ENCODE measurements at places on chromosomes 2 and 18.

DNA sequence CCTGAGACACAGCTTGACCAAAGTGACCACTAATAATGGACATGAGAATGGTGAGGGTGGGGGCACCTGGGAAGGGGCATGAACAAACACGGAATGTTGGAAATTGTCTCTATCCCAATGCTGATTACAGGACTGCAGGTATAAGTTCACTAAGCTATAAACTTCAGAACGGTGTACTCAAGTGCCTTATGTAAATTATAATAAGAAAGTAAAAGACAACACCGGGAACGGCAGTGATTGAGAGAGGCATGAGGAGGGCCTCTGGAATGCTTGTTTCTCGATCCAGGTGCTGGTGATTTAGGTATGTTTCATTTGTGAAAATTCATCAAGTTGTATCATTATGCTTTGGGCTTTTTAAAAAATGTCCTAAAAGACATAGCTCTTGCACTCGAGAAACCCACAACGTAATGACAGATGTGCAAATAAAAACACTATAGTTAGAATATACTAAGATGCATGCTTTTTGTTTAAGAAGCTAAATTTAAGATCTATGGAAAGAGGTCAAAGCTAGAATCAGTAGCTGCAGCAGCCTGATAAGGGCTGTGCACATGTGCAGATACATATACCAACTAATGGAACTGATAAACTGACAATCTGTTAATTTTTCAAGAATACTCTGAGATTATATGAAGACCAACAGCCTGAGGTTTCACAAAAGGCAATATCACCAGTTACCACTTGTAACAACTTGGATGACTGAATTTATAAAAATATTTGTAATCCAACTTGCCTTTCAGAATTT is 7.6 kb downstream of the HIBCH start:
- no peak for DNase-seq

- no peak for DNase-seq
Measured at GRCh38 chr2:70942396-70943204, 6.9 kb downstream of the ATP6V1B1 start.

- DNase-seq, result no peak
Measured at GRCh38 chr18:68376926-68377325, 338.0 kb downstream of the TMX3 start.

DNA sequence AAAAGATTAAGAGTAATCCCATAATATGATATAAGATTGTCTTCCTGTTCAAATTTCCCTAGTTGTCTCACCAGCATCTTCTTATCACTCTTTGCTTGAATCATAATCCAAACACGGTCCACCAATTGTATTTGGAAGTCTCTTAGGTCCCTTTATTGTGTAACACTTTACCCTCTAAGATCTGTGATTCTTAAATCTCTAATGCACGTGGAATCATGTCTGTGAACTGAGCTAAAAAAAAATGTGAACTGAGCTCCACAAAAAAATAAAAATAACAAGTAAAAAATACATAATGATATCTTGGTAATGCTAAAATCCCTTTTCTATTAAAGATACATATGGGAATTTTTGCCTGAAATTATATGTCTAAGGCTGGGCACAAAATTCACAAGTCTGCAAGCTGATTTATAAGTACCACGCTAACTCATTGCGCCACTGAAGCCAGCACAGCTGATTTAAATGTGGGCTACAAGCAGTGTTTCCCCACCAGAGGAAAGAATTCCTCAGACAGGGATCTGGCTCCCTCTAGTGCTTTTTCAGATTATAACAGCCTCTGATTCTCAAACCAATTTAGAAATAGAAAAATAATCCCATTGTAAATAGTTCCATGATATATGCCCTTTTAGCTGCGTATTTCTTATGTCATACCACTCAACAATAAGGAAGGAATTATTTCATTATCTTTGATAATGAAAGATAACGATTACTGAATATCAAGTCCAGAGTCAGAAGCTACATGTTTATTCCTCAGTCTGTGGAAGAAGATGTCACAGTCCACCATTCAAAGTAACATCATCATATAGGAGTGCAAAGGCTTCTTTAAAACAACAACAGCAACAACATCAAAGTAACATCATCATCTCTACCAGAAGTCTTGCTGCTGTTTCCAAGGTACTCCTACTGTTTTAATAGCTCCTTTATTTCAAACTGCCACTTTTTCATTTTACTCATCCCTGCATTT is 22.9 kb downstream of the RBM43 start:
- DNase-seq, result no peak

GRCh38 chr2:36461039-36461681 is 105.6 kb downstream of the CRIM1 start:
- no peak for DNase-seq

- no peak for DNase-seq
Measured at GRCh38 chr2:27809761-27810241, 38.3 kb downstream of the MRPL33 start.

GRCh38 chr18:3923750-3924149 is 473.8 kb downstream of the TGIF1 start:
- DNase-seq, result no peak

DNA sequence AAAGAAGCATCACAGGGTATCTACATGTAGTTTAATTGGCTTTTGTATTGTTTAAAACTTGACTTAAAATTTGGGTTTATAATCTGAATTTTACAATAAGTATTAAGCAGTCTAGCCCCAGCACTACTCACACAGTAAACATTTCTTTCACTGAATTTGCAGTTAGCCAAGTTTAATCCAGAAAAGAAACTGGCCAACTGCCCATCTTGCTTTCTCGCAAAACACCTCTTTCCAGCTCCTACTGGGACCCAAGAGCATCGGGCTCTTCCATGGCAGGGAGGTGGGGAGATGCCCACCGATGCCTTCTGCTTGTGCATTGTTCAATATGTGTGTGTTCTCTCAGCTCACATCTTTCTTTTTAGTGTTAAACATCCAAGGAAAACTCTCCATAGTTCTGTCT is 212.8 kb upstream of the BOD1L2 start:
- DNase-seq, result no peak

DNA sequence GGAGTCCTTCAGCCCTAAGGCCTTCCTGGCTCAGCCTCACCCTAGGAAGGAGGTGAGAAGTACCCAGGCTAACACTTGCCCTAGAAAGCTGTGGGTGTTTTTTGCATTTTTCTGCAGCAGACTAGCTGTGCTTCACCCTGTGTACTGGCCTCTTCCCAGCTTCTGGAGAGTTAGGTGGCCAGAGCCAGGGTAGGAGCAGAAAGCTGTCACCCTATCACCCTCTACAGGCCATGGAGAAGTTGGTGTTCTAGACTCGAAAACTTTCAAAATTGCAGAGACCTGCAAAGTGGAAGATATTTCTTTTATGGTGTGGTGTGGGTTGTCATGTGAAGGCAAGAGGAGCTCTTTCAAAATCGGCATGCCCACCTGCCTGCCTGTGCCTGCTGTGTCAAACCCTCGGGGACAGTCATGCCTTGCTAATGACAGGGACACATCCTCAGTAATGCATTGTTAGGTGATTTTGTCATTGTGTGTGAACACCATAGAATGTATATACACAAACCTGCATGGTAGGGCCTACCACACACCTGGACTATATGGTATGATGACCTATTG is 29.8 kb downstream of the EHD3 start:
- DNase-seq, result peak; percentile 4

DNA sequence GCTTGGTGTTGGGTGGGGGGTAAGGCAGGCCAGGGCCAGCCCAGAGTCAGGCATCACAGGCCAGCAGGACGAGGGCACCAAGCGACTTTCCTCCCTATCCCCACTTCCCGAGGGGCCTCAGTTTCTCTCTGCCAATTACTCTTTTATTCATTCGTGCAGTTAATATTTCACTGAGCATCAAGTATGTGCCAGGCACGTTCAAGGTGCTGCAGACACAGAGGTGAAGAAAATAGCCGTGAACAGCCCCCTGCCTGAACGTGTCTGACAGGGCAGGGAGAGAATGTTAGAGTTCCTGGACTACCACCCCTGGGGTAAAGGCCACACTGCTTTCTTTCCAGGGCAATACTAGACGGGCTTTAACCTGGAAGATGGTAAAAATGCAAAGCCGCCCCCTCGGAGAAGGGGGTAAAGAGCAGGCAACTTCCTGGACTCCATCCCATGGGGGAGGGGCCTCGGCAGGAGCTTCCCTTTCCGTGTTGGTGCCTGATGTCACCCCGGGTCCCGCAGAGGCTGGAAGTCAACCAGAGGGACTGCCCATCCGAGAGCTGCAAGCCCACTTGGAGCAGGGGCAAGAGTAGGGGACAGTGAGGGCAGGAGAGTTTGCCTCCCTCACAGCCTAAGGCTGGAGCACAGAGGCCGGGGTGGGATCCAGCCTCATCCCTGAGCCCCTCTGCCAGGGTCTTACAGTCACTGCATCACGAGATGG is 47.1 kb downstream of the CENPO start:
- no peak for DNase-seq

- DNase-seq, result no peak
Measured at GRCh38 chr2:105866216-105867185, 121.8 kb downstream of the NCK2 start.

- no peak for DNase-seq
Measured at GRCh38 chr2:191866675-191867506, 20.0 kb upstream of the CAVIN2 start.

GRCh38 chr2:196510246-196510645 is 129.3 kb upstream of the CCDC150 start:
- no peak for DNase-seq

DNA sequence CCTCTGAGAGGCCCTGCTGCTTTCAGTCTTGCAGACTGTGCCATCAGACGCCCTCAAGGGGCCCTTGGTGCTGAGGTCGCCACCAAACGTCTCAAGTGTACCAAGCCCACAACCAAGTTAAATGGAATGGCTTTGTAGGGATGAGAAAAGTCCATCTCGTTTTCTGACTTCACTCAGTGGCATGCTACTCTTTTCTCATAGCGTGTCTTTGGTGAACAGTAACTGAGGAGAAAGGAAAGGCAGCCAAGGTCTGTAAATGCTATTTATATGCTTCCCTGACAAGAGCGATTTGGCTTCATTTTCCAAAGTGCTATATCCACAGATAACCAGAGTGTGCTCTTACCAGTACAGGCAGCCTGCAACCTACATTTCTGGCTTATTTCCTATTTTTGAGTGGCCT is 123.0 kb downstream of the MTX2 start:
- no peak for DNase-seq

DNA sequence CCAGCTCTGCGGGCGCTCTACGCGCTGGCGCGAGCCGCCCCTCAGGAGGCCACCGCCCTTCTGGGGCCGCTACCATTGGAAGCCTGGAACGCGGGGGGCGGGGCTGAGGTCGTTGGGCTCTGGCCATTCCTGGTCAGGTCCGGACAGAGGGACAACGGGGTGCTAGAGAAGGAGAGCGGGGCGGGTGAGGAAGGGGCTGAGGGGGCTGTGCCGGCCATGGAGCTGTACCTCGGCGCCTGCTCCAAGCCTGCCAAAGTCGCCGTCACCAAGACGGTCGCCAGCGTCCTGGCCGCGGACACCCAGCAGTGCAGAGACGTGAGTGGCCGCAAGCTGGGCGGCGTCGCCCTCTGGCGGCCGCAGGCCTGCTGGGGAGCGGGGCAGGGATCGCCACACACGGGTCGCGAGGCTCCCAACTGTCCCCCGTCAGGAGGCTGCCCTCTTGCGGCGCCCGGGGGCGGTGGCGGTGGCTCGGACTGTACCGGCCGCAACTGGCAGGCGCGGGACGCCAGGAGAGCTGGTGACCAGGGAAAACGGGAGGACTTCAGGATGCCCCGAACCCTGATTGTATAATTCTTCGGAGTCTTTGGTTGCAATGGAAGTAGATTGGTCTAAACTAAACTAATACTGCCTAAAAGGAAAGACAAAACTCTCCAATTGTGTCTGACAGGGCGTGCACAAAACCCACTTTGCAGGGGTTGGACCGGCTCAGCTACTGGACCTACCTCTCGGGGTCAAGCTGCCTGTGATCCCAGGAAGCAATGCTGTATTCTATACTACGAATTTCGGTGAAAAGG is at the start of gene FSIP2:
Gene FSIP2, plus strand, starts transcription at position 126 of the 794 bp plus-strand sequence. Its CDS starts 91 bp downstream, at position 217.
- no peak for DNase-seq

DNA sequence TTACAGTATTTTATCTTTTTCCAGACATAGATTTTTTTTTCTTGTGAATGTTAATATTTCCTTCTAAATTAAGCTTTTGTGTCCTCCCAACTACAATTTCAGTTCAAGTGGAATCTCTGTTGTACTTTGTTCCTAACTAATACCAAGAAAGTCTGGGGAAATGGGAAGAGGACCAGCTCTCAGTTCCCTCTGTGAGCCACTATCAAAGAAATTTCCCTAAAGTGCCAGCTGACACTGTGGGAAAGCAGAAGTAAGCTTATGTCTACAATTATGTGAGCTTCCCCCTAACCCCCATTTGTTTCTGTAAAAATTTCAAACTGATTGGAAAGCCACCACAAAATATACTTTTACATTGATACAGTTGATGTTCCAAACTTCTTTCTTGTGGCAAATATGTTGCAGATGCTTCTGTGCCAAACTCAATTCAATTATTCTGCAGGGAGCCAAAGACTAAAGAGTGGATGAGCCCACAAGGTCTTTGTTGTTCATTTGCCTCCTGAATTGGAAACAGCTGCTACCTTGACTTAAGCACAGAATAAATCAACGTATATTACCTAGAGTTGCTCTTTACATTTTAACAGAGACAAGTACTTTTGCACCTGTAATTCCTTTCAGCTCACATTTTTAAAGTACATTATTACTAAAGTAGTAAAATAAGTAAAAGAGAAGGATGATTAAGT is 306.6 kb downstream of the PTH2R start:
- DNase-seq, result no peak

DNA sequence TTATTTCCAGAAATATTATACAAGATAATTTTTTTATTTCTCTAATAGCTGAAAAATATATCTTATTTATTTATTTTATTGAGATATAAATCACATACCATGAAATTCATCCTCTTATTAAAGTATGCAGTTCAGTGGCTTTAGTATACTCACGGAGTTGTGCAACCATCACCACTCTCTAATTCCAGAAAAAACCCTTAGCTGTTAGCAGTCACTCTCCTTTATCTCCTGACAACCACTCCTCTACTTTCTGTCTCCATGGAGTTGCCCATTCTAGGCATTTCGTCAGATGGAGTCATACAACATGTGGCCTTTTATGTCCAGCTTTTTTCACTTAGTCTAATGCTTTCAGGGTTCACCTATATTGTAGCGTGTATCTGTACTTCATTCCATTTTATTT is 66.5 kb downstream of the TCF7L1 start:
- DNase-seq, result no peak

- no peak for DNase-seq
Measured at GRCh38 chr2:50004667-50005066, 850.4 kb upstream of the FSHR start.

- no peak for DNase-seq
Measured at GRCh38 chr18:25557011-25557410, 205.0 kb upstream of the ZNF521 start.

DNA sequence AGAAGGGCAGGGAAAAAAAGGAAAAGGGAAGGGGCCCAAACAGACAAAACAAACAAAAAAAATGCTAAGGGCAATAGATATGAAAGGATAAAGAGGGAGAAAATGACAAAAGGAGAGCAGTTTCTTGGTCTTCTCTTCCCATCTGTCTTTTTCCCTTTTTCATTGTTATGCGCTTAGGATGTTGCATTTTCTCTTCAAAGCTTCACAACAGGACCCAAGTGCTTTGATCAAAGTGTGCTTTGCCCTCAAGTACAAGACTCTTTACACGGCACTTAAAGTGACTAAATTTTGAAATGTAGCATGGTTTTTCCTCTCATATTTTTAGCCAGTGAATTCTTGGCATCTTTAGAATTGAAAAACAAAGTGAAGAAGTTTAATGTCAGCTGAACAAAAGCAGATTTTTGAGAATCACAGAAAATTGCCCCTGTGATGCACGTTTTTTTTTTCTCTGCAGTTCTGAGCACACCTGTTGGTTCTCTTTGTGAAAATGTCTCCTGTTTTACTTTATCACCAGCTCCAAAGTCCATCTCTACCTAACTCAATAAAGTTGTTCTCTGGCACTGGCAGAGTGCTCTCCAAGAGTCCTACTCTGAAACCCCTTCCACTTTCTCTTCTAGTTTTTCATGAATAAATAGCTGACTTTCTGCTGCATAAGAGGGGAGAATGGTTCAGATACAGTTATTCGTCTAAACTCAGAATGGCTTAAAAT is 126.6 kb downstream of the KCNH7 start:
- no peak for DNase-seq
